Posterior vena cava (tissue), 2 donors: ENCODE measurements at places on chromosomes 7 and 10.

GRCh38 chr7:109844362-109844761 is 1246.6 kb upstream of the LRRN3 start:
- DNase-seq = no peak

GRCh38 chr10:103473261-103473671 is 5.8 kb downstream of the CALHM3 start:
- no peak for DNase-seq

GRCh38 chr7:96636979-96637378 is 72.7 kb downstream of the SEM1 start:
- DNase-seq = no peak

GRCh38 chr10:101354328-101355071 is 535 bp downstream of the BTRC start:
- peak; percentile 88 for DNase-seq

DNA sequence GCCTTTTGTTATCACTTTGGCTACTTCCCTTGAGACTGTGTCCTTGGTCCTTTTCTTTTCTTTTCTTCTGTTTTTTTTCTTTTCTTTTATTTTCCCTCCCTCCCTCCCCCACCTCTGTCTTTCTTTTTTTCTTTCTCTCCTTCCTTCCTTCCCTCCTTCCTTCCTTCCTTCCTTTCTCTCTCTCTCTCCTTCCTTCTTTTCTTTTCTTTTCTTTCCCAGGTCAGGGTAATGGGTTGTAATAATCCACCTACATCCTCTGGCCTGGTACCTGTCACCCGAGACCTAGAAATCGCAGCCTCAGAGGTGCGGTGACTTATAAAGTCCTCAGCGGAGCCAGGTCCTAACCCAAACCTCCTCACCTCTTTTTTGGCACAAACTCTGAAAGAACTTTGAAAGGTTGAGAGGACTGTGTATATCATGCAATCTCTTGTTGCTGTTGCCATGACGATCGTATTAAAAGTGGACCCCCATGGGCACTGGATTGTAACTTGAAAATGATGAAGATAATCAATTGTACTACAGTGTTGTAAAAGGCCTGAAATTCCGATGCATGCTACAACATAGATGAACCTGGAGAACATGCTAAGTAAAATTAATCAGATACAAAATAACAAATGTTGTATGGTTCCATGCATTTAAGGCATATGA is 140.7 kb upstream of the AGK start:
- no peak for DNase-seq

GRCh38 chr7:25187932-25188331 is 40.4 kb downstream of the NPVF start:
- DNase-seq = no peak

- DNase-seq = no peak
Measured at GRCh38 chr7:92914645-92915044, 78.3 kb upstream of the CDK6 start.

- no peak for DNase-seq
Measured at GRCh38 chr10:69866688-69867461, 65.2 kb downstream of the COL13A1 start.

- DNase-seq = peak; percentile 66
Measured at GRCh38 chr10:51860257-51860656, 160.9 kb upstream of the CSTF2T start.

- no peak for DNase-seq
Measured at GRCh38 chr7:145152589-145152988, 316.7 kb upstream of the TPK1 start.

GRCh38 chr10:53135213-53135896 is 362.8 kb upstream of the MBL2 start:
- DNase-seq = no peak

DNA sequence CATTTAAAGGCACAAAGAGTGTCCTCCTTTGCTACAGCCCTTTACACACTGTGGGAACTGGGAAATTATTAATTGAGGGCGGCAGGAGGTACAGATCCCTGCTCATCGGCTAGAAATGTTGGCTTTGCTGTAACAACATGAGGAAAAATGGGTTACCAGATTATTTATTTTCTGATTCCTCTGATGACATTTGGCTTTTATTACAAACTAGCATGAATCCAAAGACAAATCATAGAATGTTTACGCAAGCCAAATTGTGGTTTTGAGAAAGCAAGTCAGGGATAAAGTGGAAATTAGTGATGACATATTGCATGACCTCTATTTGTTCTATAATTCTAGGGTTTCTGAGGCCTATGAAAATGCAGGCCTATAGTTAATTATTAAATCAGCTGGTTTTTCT is 126.1 kb upstream of the TMEM196 start:
- no peak for DNase-seq

GRCh38 chr10:71014021-71014805 is 125.8 kb upstream of the PCBD1 start:
- DNase-seq = peak; percentile 51

DNA sequence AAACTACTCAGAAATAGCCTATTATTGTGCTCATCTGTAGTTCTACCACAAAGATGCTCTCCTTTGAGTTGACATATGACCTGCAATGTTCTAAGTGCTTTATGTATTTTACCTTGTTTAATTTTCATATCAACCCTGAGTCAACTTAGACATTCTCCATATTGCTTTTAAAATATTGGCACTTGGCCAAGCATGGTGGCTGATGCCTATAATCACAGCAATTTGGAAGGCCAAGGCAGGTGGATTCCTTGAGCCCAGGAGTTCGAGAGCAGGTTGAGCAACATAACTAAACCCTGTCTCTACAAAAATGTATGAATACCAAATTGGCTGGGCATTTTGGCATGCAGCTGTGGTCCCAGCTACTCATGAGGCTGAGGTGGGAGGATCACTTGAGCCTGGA is 50.6 kb downstream of the PRKG1 start:
- DNase-seq = no peak
